ENCODE measurements at places on chromosomes 3 and 15.

DNA sequence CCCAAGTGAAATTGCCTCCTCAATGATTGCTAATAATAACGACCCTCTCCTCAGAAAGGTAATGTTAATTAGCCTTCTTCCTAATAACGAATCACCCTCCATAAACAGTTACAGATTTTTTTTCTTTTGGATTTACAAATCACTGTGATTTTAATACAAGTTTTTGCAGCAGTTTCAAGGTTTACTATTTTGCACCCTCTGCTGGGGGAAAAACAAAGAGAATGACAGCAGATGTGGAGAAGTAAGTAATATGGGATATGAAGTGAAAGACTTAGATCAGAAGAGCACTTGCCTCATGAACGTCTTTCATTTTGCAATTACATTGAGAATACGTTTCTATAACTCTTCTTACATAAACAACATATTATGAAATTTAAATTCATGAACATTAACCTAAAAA is 16.1 kb upstream of the CNTN3 start:
- no peak for DNase-seq

DNA sequence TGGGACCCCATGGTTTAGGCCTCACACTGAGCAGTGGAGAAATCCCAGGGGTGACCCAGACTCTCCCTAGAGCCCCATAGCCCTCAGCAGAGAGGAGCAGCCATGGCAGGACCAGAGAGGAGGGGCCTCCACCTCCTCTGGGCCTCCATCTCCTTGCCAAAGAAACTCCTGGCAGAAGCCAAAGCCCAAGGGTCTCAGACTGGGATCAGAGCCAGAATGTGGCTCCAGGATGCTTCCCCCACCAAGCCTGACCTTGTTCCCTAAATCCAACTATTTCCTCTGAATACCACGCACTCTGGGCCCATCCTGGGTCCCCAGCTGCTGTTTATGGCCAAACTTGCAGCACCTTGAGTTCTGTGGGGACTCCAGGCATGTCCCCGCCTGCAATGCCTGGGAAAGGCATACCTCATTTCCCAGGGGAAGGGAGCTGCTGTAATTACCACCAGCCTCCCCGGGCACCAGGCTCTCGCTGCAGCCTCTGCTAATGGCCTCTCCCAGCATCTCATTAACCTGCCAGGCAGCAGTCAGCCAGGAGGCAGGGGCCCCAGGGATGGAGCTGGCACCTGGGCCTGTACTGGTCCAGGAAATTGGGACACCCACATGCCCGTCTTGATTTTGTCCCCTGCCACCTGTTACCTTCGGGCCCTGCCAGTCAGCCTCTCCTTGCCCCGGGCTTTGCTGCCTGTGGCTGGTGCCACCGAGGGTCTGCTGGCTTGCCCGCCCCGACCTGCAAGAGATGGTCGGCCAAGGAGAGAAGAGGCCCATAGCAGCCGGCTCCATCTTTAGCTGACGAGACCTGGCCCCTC is 4.6 kb downstream of the CCDC9B start:
- DNase-seq: no peak

DNA sequence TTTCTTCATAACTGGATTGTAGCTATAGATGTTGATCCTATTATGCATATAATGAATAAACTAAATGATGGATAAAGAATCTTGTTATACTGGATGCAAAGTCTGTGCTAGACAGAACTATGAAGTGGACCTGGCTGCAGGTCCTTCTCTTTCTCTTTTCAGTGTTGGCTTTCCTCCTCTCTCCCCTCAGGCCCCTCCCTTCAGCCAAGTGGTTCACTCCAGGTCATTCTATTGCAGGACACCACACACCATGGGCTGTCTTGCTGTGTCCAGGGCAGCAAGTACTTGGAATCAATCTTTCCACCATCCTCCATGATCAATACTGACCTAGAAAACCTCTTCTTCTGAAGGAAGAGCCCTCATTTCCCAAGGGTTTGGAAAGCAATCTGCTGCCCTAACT is 20.3 kb downstream of the EIF4E3 start:
- DNase-seq: no peak

DNA sequence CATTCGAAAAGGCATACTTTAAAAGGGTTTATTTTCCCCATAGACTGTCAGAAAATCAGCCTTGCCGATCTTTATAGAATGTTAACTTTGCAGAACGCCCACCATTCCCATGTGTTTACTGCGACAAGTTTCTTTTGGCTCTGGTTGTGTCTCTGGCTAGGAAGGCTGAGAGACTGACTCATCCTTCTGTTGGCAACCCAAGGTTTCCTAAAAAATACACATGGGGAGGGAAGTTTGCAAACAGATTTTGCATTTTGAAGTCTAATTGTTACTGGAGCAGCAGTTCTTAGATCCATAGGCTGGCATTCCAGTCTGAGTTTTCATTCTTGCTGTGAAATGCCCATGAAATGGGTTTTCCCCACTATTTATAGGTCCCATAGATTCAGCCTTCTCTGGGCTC is 37.9 kb upstream of the MINAR1 start:
- no peak for DNase-seq

- no peak for DNase-seq
These were observed 30.5 kb upstream of the LIPC start for GRCh38 chr15:58401276-58401675.

DNA sequence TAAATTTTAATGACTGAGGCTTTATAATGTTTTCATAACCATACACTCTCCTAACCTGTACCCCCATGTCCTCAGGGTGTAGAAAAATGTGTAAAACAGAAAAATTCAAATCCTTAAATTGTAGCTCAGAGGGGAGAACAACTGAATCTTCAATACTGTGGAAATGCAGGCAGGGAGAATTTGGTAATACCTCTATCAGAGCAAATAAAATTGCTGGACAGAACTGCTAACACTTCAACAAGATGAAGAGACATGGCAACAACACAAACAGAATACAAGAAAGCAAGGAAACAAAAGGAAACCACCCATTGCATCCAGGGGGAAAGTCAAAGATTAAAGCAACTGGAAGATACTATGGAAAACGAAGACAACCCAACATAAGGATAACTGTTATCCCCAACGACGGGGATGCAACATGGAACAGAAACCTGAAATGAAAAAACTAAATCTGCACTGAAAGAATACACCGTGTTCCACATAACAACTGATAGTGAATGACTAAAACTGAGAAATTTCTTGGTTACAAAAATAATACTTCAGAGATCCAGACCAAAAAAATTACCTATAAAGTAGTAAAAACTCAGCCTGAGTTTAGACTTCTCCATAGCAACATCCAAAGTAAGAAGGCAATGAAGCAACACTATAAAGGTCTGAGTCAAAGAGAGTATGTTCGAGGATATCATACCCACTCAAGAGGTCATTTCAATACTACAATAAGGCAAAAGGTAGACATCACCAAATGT is 48.5 kb downstream of the HACD2 start:
- no peak for DNase-seq

- no peak for DNase-seq
These were observed 63.8 kb upstream of the ANKRD34C start for GRCh38 chr15:79218588-79219200.

GRCh38 chr3:32420126-32421038 is 28.7 kb downstream of the CMTM7 start:
- no peak for DNase-seq

- DNase-seq: peak; percentile 78
These were observed 448 bp downstream of the PLXNB1 start for GRCh38 chr3:48429317-48429959.

DNA sequence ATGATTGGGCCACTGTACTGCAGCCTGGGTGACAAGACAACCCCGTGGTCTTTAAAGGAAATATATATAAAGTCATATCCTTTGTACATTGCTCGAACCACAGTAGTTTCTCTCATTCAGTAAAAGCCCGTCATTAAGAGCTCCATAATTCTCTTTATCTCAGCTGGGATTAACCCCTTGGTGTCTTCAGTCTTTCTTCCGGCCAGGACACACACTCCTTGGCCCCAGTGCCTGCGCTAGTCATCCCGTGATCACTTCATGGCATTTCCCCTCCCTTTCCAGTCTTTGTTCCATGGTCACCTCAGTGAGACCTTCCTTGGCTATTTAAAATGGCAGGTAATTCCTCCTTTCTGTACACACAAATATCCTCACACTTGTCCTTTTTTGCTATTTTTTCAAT is 3.3 kb downstream of the RPL35A start:
- DNase-seq: no peak

DNA sequence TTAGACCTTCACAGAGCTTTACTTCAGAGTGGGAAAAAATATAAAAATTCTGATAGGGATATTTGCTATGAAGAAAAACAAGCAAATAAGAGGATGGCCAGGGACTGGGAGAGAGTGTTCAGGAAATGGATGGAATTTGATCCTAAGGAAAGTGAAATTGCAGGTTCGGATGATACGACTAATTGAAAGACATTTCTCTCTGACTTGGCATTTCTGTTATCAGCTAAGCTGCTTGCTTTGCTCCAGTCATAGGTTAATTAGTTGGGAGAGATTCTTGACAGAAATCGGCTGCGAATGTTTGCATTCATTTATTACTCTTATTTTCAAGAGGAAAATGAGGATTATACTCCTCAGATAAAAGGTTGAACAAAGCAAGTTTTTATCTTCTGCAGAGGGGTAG is 808.7 kb upstream of the NECTIN3 start:
- DNase-seq: no peak

DNA sequence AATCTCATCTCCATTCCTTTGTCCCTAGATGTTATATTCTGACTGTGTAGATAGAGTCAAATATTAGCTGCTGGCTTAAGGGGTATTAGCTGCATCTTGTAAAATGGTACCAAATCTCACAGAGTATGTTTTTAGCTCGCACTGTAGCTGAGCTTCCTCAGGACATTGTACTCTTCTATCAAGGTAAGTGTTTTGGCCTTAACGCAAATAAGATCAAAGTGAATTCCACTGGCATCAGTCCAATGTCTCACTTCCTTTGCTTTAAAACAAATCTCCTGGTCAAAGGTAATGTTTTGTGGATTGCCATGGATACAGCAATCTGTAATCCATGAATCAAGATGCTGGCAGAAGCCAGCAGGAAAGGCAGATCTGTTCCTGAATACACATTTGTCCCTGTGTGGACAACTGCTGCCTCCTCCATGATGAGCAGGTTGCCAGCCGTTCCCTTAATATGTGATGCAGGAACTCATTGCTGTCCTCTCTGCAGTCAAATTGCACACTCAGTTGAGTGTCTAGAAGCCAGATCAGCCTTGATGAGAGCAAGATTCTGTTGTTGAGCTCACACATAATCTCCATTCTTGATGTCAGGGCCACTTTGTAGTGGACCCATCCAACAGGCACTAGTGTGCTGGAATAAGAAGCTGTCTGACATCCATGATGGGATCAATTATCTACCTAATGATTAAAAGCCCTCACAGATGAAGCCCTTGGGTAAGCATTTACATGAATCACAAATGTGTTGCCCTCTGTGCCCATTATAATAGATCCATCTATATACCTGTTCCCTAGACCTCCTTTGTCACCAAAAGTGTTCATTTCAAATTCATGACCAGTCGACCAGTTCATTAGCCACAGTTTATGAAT is 96.6 kb upstream of the AGTR1 start:
- DNase-seq: no peak

DNA sequence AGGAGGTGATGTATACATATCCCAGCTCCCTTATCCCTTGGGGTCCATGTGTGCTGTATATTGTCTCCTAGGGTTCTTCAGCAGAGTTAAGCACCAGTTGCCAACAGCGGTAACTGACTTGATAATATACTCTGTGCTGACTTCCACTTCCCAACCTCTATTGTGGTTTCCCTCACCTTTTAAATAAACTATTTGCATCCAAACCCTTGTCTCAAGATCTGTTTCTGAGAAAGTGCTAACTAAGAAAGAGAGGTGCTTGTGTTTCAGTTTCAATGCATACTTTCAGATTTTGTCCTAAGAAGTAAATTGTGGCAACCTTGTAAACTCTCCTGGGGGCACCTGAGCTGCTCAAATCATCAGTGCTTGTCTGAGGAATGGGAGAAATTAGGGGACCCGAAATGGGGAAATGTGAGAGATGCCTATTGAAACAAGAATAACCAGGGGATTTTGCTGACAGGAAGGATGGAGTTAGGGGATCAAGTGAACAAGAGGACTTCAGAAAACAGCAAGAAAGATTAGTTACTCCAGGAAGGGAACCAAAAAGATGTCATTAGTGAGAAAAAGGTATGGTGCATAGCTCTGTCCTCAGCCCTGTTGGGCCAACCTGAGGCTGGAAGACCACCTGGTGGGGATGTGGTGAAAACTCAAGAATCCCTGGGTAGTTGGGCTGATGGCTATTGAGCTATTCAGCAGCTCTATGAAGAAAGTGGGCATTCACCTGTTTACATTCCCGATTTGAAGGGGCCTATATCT is 50.9 kb upstream of the MRPL3 start:
- peak; percentile 10 for DNase-seq

GRCh38 chr3:29741231-29741630 is 460.4 kb downstream of the RBMS3 start:
- no peak for DNase-seq

DNA sequence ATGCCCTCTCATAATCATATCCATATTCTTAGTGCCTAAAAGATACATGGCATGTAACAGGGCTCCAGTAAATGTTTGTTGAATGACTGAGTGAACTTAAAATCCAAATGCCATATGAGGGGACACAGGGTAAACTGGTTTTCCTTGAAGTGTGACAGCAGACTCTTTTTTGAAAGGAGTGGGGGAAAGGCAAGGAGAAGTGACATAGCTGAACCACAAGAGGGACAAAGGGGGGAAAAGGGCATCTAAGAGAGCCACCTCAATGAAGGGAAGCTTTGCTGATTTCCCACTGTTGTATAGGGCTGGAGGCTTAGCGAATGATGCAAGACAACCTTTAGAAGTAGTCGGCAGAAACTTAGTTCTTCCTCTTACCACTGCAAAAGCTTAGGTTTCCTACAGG is 9.1 kb downstream of the TRIM42 start:
- no peak for DNase-seq

DNA sequence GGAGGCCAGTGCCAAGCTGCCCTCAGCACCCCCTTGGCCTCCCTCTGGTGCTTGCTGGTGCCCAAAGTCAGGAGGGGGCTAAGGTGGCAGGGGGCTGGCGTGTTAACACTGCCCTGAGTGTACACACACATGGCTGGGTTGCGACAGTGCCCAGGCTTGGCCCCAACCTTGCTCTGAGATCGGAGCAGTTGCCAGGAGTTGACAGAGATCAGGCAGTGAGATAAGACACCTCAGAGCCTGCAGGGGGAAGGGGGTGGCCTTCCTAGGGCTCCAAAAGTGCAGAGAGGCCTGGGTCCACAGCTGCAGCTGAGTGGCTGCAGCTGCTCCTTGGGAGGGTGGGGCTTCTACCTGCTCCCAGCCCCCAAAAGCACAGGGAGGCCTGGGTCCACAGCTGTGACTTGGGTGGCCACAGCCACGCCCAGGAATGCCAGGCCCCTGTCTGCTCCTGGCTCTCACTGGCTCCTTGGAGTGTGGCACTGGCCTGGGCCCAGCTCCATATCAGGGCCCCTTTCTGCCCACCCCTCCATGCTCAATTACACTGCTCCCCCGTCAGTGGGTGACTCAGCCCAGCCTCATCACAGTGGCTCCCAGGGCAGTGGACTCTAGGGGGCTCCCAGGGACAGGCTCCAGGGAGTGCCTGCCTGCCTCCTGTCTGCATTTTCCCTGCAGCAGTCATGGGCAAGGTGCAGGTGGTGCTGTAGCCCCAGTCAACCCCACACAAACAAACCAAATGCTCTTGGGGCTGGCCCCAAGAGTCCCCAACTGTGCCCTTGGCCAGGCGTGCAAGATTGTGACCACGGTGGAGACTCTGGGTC is 56.4 kb upstream of the C15orf39 start:
- DNase-seq: no peak

All from GM19239 (cell line).